ENCODE measurements at places on chromosomes 7 and 10. TPM values are rescaled to one million over a fixed set of nuclear protein-coding genes. Genes with fewer than 3 reads are reported as not detected.

- H3K27me3 ChIP-seq: peaks cover 29% of the 10 kb centered on the region
- H3K4me3 ChIP-seq: no peak overlapping the region
- H3K36me3 ChIP-seq: no peaks in the 10 kb centered on the region
Observed at GRCh38 chr10:48520594-48520993, 84.3 kb downstream of the ARHGAP22 start.

DNA sequence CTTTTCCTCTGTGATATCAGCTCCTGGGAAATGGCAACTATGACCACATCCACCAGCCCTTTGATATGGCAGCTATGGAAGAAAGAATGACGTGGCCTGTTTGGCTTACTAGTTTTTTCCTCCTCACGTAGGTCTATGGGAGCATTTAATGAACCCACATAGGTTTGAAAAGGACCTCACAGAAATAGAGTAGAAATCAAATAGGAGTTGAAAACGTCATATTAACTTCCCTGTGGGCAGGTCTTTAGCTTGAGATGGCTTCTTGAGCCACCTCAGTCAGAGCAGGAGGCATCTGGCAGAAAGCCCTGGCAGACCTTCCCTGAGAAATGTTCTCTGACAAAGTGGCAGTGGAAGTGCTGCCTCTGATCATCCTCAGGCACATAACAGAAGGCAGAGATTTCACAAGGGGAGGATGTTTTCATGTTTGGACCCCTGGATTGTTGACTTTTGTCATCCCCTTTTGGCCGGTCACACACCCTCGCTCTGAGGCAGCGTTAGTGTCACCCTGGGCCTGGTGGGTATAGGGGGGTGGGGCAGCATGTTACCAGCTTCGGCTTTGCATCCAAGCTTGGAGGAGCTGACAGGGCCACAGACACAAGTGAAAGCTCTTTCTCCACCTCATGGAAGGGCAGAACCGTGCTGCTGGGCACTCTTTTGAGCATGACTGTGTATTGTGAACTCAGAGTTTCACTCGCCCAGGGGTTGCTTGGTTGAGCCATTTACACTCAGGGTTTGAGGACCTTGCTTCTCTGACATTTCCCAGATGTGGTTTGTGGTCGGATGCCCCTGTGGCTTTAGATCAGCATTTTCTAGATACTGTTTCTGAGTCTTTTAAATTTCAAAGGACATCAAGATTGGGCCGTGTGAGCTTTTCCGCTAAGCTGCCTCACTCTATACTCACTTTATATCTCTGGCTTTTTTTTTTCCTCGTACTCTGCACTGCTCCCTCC is 184.2 kb downstream of the STK31 start:
- H3K36me3 ChIP-seq: no peaks in the 10 kb centered on the region
- H3K4me3 ChIP-seq: peak overlapping the region; percentile 23
- H3K27ac ChIP-seq: peak overlapping the region; percentile 85
- H3K4me1 ChIP-seq: peaks cover 31% of the 10 kb centered on the region
- peaks cover 14% of the 10 kb centered on the region for H3K27me3 ChIP-seq

- peak overlapping the region; percentile 91 for H3K4me3 ChIP-seq
- peaks cover 26% of the 10 kb centered on the region for H3K4me1 ChIP-seq
- peak overlapping the region; percentile 83 for H3K27ac ChIP-seq
- H3K27me3 ChIP-seq: no peaks in the 10 kb centered on the region
Observed at GRCh38 chr7:35036361-35037171, 719 bp downstream of the DPY19L1 start.

DNA sequence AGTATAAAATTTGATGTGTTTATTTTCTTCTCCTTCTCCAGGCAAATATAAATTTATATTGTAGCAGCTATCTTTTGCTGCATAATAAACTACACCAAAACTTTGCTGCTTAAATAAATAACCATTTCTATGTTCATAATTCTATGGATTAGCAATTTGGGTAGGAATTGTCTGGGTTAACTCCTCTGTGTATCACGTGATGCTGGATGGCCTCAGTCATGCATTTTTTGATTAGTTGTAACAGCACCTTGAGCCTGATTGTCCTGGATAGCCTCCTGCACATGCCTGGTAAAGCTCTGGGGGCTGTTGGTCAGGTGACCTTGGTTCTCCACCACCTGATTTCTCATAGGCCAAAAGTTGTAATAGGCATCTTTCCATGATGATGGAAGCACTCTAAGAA is 572.9 kb downstream of the ETV1 start:
- H3K27me3 ChIP-seq: no peaks in the 10 kb centered on the region
- no peaks in the 10 kb centered on the region for H3K36me3 ChIP-seq
- H3K27ac ChIP-seq: no peak overlapping the region
- no peaks in the 10 kb centered on the region for H3K4me1 ChIP-seq
- DNase-seq: no peak
- no peak overlapping the region for H3K4me3 ChIP-seq

DNA sequence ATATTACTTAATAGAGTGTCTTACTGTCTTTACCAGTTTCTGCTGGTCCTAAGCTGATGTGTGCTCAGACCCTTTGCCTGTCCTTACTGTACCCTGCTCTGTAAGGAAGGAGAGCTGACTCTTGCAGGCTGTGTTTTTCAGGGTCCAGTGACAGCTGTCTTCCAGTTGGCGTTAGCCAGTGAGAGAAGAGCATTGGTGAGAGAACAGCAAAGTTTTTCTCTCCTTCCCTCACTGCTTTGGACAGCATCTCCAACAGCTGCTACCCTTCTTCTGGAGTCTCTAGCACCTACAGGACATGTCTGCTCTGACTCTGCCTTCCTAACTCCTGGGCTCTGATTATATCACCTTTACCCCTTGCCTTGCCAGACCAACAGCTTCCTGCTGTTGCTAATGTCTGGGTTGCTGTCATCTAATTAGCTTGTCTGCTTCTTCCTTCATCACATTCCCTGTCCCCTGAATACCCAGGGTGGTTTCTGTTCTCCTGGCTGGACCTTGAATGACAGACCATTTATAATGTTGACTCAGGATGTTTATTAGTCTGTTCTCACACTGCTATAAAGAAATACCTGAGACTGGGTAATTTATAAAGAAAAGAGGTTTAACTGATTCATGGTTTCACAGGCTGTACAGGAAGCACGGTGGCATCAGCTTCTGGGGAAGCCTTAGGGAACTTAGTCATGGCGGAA is 23.5 kb upstream of the PANK1 start:
- peaks cover 4% of the 10 kb centered on the region for H3K27me3 ChIP-seq
- no peak for DNase-seq
- no peaks in the 10 kb centered on the region for H3K36me3 ChIP-seq
- H3K4me1 ChIP-seq: no peaks in the 10 kb centered on the region
- H3K4me3 ChIP-seq: no peak overlapping the region
- H3K27ac ChIP-seq: no peak overlapping the region

GRCh38 chr10:117366741-117367140 is 8.5 kb downstream of the PDZD8 start:
- no peak for DNase-seq
- no peak overlapping the region for H3K4me3 ChIP-seq
- H3K4me1 ChIP-seq: peaks cover 66% of the 10 kb centered on the region
- H3K27ac ChIP-seq: no peak overlapping the region
- peaks cover 7% of the 10 kb centered on the region for H3K36me3 ChIP-seq

DNA sequence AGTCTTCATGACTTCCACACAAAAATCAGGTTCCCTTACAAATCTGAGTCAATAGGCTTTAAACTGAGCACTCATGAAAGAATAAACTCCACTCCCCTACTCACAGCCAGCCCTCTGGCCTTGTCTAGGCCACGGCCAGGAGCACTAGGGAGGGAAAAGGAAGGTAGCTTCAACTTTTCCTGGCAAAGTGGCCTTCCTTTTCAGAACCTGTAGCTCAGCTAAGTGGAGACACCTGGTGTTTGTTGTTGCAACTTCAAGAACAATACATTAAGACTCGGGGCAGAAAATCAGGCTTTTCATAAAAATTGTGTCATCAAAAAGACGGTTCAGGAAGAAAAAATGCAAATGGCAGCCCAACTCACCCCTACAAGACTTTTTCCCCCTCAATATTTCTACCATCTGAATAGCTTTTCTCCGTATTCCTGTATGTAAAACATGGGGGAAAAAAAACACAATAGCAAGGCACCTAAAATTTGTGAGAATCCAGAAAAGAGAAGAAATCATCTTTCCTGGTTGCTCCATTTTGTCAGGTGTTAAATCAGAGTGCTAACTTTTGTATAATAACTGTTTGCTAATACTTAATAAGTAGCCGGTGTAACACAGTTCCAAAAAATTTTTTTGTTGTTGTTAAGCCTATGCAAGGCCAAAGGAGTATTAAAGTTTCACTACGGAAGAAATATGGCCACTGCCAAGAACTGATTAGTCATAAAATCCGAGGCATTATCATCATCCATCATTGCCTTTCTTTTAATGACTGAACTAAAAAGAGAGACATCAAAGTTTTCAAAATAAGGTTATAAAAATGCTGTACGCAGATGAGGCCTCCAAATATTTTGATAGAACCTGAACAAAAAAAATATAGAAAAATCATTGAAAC is 66.2 kb upstream of the ARID5B start:
- no peaks in the 10 kb centered on the region for H3K27me3 ChIP-seq
- no peak overlapping the region for H3K4me3 ChIP-seq
- no peak overlapping the region for H3K27ac ChIP-seq
- H3K4me1 ChIP-seq: peaks cover 17% of the 10 kb centered on the region
- no peaks in the 10 kb centered on the region for H3K36me3 ChIP-seq

GRCh38 chr10:69434169-69434568 is 17.1 kb upstream of the TSPAN15 start:
- no peaks in the 10 kb centered on the region for H3K36me3 ChIP-seq
- no peak for DNase-seq
- no peaks in the 10 kb centered on the region for H3K4me1 ChIP-seq
- no peak overlapping the region for H3K4me3 ChIP-seq
- peaks cover 1% of the 10 kb centered on the region for H3K27me3 ChIP-seq

Gene SFTPA1
- total RNA-seq: not detected

GRCh38 chr10:63054889-63055611 is 78.1 kb upstream of the NRBF2 start:
- H3K4me1 ChIP-seq: peaks cover 4% of the 10 kb centered on the region
- no peak overlapping the region for H3K4me3 ChIP-seq
- DNase-seq: no peak
- H3K27ac ChIP-seq: no peak overlapping the region
- H3K36me3 ChIP-seq: no peaks in the 10 kb centered on the region
- peaks cover 16% of the 10 kb centered on the region for H3K27me3 ChIP-seq

GRCh38 chr10:79443338-79444198 is 1.9 kb downstream of the ZCCHC24 start:
- H3K36me3 ChIP-seq: no peaks in the 10 kb centered on the region
- peaks cover 12% of the 10 kb centered on the region for H3K27me3 ChIP-seq
- H3K4me3 ChIP-seq: peak overlapping the region; percentile 73
- peaks cover 28% of the 10 kb centered on the region for H3K4me1 ChIP-seq
- DNase-seq: no peak

DNA sequence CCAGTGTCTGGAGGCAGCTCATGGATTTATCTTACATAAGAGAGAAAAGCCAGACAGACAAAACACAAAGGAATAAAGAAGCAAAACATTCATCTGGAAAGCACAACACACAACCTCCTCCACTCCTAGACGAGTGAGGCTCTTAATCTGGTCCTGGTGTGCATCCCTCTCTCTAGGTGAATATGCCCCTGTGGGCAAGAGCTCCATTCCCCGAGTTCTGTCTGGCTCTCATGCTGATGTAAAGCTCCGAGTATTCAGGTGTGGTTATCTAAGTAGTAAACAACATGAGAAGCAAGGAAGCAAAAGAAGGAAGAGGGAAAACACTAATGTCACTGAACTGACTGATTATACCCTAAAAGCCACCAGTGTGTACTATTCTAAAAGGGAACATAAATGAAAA is 47.9 kb upstream of the FEZF1 start:
- no peak overlapping the region for H3K4me3 ChIP-seq
- no peaks in the 10 kb centered on the region for H3K27me3 ChIP-seq
- no peaks in the 10 kb centered on the region for H3K36me3 ChIP-seq
- no peak for DNase-seq

Gene PLEKHS1
- not detected for total RNA-seq

DNA sequence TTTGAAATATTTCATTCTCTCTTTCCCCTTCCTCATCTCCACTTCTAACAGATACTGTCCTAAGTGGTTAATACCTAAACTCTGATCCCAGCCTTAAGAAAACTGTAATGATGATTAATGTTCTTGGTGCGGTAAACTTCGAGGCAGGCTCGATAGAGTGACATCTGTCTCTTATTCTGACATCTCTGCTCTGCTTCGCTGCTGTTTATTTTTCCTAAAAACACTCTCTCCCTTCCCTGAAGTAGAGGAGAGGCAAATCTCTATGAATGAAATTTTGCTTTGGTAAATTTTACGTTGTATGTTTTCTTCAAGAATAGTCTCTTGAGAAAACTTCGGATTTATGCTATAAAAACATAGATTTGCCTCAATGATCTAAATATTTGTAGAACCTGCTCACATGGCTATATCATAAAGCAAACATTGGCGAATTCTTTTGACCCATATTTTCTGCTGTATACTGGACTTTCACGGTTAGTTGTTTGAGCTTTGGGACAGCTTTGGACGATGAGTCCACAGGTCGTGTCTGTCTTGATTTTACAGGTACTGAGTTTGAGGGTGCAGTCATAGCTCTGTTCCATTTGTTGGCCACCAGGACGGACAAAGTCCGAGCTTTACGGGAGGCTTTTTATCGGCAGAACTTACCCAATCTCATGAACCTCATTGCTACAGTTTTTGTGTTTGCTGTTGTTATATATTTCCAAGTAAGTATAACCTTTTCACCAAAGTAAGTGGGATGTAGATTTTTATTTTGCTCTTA is 27.1 kb downstream of the SEC61A2 start:
- H3K4me3 ChIP-seq: no peak overlapping the region
- no peaks in the 10 kb centered on the region for H3K27me3 ChIP-seq
- DNase-seq: no peak
- H3K27ac ChIP-seq: no peak overlapping the region

DNA sequence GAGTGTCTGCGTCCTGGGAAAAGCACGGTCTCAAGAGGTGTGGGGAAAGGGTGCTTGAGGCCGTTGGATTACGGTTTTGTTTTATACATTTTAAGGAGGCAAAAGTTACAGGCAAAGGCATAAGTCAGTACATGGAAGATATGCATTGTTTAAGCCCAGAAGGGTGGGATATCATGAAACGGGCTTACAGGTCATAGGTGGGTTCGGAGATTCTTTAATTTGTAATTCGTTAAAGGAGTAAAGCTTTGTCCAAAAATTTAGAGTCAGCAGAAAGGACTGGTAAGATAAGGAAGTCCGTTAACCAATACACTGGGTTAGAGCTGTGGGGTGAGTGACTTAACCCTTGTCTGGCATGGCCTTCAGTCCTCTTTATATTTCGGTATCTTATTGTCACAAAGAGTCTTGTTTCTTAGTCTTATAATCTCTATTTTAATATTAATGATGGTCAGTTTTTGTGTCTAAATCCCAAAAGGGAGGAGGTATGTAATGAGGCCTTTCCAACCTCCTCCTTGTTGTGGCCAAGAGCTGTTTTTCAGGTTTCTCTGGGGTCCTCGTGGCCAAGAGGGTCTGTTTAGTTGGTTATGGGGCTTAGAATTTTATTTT is 12.7 kb downstream of the TSPAN14 start:
- peaks cover 35% of the 10 kb centered on the region for H3K36me3 ChIP-seq
- H3K4me1 ChIP-seq: peaks cover 92% of the 10 kb centered on the region
- H3K27ac ChIP-seq: peak overlapping the region; percentile 97
- DNase-seq: no peak

GRCh38 chr10:59847888-59848287 is 58.5 kb downstream of the CCDC6 start:
- H3K27me3 ChIP-seq: no peaks in the 10 kb centered on the region
- no peak overlapping the region for H3K27ac ChIP-seq
- DNase-seq: no peak
- peaks cover 14% of the 10 kb centered on the region for H3K4me1 ChIP-seq

Measured in activated CD8-positive, alpha-beta T cell treated with anti-CD3 and anti-CD28 coated beads for 36 hours (primary cell).